ENCODE measurements at places on chromosomes 5 and 9.

GRCh38 chr5:59790776-59791475 lies 102.6 kb downstream of the PDE4D start:
- DNase-seq: no peak

- no peak for DNase-seq
These were observed 307.9 kb downstream of the SPOCK1 start for GRCh38 chr5:137191179-137191578.

- DNase-seq: no peak
These were observed 30.2 kb downstream of the SNX18 start for GRCh38 chr5:54547711-54548250.

DNA sequence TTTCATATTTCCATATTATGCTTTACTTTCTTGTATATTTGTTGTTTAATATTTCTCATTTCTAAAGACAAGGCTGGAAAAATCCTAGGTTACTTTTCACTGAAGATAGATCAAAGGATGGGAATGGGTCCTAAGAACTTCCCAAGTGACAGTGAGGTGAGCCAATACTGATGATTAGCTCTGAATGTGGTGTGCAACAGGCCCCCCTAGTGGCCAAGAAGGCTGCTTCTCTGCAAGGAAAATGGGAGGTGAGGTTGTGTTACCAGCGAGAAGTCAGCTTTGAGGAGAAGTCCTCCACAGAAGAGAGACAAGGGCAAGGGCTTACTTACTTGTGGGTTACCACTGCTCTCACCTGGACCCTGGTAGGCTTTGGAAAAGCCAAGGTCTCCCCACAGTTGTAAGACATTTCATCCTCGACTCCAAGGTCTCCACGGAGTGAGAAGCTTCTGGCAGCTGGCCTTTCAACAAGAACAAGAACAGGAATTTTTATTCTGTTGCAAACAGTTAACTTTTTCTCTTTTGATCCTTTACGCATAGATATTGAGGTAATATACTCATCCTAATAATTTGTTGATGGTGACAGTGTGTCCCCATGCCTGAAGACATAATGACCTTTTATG lies 69.9 kb downstream of the MAMDC2 start:
- DNase-seq: peak; percentile 16

DNA sequence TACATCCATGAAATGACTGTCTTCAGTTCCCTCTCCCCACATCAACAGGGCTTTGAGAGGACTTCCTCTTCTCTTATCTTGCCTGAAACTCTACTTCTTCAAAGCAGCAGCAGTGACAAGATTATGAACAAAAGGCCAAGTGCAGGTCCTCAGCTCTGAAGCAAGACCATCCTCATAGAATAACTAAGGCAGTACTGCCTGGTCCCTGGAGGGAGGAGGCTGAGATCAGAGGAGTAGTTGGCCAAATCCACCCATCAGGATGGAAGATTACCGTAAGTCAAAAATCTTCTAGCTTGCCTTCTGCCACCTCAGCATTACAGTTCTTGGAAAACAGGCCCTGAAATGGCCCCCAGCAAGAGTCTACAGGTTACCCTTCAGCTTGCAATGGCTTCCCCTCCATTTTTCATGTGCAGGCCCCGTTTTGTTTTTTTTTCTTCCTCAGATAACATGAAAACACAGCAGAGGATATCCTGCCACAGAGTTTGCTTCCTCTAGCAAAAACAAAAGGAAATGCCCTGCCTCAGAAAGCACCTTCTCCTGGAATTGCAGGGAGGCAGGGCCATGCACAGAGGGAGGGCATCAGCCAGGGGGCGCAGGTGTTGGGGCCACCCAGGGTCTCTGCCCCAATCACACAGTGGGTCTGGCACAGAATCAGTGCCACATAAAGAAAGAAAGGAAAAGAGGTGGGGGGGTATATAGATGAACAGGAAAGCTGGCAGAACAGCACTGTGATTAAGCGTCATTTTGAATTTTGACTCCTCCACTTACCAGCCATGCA lies 40.0 kb downstream of the KLHL3 start:
- DNase-seq: no peak

DNA sequence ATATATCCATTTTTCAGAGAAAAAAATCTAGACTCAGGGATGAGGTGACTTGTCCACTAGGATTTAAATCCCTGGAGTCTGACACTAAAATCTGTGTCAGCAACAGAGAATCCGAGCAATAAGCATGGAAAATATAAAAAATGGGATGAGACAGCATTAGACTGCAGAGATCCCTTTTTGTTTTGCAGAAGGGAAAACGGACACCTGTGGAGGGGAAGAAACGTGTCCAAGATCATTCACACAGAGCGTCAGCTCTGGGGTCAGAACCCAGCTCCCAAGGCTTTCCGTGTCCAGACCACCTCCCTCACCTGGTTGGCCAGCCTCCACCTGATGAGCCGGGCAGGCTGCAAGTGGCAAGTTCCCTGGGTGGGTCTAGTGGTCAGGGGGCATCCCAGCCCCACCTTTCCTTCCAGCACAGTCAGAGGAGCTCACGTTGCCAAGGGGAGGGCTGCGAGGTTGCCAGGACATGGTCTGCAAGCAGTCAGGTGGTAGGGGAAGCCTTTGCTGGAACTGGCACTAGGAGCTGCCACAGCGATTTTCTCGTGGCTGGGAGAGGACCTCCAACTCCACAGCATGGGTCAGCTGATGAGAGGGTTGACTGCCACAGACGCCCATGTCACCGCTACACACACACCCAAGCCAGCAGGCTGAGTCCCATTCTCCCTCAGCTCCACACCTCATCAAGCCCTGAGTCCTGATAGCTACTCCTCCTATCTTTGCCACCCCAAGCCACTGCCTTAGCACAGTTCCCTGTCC lies 65.9 kb upstream of the CPLX2 start:
- no peak for DNase-seq

- DNase-seq: no peak
These were observed 7.2 kb upstream of the TXNDC8 start for GRCh38 chr9:110344821-110345220.

DNA sequence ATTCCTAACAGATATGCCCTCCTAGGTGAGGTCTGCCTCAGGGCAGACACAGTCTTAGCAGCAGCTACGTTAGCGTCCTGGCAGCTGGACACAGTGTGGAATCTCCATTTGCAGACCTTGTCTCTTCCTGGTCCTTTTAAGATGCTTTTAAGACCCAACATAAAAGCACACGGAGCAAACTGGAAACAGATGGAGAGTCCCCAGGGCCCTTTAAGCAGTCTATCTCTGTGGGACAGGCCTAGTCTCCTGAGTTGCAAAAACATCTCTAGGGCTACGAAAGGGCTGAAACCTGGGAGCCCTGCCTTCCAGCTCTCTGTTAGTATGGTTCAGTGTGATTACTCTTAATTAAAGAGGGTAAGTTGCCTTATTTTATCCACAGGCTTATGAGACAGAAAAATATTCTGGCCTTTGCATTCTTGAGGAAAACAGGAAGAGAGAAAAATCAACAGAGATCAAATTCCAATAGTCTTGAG lies 66.0 kb upstream of the GNA14 start:
- DNase-seq: no peak

DNA sequence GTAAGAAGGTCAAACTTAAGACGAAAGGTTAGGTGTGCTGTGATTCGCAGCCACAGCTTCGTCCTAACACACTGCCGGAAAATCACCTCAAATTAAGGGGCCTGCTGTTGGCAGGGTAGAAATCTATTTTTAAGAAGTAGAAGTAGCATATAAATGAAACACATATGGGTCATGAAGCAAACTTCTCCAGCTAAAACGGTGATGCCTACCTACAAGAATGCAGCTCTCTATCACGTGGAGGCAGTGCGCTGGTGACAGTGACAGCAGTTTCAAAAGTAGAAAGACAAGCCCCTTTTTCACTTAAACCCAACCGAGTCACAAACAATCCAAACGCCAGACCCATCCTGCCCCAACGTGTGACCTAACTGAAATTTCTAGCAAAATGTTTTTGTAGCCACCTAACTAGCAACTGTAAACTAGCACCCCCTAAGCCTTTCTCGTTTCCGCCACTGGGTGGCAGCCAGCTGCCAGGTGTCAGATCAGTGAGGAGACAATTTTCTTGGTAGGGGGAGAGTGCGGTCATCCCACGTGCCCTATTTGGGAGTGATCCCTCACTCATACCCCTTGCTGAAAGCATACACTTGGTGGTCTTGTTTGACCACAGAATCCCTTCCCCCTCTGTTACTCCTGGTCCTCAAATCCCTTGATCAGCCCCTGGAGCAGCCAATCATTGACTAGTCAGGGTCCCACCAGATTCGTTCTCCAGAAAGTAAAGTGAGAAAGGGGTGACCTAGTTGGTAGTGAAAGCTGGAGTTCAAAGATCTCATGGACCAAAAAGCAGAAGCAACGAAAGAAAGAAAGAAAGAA lies 71.8 kb upstream of the MAMDC2 start:
- peak; percentile 26 for DNase-seq

GRCh38 chr9:77575785-77576184 lies 72.3 kb downstream of the GNA14 start:
- no peak for DNase-seq

- no peak for DNase-seq
These were observed 6.8 kb downstream of the SLC24A2 start for GRCh38 chr9:19782005-19782404.

- DNase-seq: peak; percentile 88
These were observed 2.7 kb upstream of the LCN12 start for GRCh38 chr9:136949239-136949816.

GRCh38 chr5:86532429-86532828 lies 85.3 kb upstream of the COX7C start:
- DNase-seq: no peak

DNA sequence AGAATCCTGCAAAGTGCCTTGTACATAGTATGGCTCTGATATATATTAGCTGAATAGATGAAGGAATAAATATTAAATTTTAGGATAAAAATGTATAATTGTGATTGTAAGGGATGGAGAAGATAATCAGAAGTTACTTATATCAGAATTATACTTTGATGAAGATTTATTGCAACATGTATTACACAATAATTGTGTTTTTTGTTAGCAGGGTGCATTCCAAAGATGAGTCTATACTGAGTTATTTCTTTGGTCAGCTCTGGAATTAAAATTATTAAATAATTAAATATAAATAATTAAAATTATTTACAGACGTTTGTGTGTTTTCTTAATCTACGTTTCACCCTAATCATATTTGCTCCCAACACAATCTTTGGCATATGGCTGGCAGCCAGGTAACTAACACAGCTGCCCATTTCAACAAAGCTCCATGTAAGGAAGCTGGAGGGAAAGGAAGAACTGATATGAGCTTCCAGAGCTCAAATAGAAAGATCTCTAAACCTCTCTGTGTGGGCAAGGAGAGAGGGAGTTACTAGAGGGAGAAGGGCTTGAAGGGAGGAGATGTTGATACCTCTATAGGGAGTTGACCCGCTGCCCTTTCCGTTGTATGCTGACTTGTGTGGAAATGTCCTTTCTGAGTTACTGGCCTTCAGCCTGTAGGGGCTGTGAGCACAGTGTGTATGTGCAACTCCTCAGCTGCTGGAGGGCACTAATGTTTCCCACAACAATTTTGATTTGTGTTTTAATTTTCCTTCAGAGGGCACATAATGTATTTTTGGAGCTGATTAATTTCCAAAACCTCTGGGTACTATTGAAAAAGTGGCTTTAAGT lies 403.4 kb downstream of the MAN2A1 start:
- DNase-seq: no peak

- no peak for DNase-seq
These were observed 274.6 kb upstream of the IRX4 start for GRCh38 chr5:2157372-2157771.

DNA sequence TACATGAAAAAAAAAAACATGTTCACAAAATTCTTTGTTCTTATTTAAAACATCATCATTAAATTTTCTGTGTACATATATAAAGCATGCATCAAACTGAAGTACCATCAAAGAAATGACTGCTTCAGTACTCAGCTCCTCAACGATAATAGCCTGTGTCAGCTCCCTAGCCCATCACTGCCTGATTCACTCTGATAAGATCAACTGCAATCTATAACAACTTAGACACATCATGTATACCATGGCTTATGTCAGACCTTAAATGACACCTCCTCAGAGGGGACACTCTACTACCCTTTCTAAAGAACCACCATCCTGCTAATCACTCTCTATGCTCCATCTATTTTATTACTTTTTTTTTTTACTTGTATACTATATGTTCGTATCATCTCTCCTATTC lies 200.5 kb upstream of the TLE4 start:
- no peak for DNase-seq

GRCh38 chr5:171588790-171589189 lies 169.3 kb downstream of the FGF18 start:
- no peak for DNase-seq

DNA sequence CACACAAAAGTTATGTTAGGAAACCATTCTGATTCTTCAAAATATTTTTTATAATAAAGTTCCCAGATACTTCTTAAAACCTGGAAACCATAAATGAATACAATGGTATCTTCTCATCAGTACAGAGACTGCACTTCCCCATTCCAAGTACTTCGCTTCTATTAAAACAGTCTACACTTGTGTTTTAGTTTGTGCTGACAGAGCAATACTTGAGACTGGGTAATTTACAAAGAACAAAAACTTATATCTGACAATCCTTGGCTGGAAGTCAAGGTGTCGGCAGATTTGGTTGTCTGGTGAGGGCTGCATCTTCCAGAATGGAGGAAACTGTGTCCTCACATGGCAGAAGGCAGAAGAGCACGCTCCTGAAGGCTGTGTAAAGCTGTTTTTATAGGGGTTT lies 70.1 kb downstream of the RFX3 start:
- DNase-seq: no peak

GRCh38 chr5:127447827-127448226 lies 69.6 kb upstream of the PRRC1 start:
- DNase-seq: no peak

GRCh38 chr9:109487247-109487646 lies 10.9 kb downstream of the PTPN3 start:
- DNase-seq: no peak

DNA sequence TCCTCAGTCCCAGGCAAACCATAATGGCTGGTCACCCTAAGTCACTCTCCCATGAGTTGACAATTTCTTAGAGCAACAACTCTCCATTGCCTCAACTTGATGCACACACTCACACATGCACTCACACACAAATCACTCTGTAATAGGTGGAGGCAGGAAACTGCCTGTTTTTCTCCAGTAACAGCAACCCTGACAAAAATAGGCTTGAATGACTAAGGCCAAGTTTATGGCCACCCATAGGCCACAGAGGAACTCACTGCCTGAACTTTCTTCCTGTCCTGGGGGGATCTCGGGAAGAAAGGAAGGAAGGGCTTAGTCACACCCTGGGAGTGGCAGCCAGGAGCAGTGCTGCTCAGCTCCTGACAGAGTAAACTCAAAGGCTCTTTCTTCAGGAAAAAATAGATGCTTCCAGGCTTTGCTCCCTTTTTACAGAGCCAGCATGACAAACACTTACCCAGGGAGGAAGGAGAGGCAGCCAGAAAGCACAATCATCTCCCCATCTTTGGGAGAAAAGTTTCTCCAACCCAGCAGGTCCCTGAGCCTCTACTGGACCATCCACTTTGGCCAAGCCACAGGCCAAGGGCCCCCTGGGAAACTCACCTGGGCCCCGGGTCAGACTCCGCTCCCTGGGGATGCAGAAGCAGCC lies 368 bp downstream of the SH3TC2 start:
- peak; percentile 29 for DNase-seq

GRCh38 chr9:133946840-133947486 lies 45.2 kb downstream of the VAV2 start:
- no peak for DNase-seq

- no peak for DNase-seq
These were observed 159.8 kb downstream of the ZSWIM6 start for GRCh38 chr5:61491861-61492260.
